ENCODE measurements at places on chromosomes 1 and 21. TPM values are rescaled to one million over a fixed set of nuclear protein-coding genes. Genes with fewer than 3 reads are reported as not detected.

GRCh38 chr1:15151377-15151806 lies 2.2 kb upstream of the TMEM51 start:
- no peaks in the 10 kb centered on the region for H3K36me3 ChIP-seq
- no peak overlapping the region for H3K4me3 ChIP-seq
- no peak overlapping the region for H3K27ac ChIP-seq
- no peaks in the 10 kb centered on the region for H3K4me1 ChIP-seq
- no peak for DNase-seq

The GUCA2B gene
- total RNA-seq: not detected

The KCNK1 gene
- 9.1 TPM for total RNA-seq

The CCDC185 gene
- total RNA-seq: not detected

DNA sequence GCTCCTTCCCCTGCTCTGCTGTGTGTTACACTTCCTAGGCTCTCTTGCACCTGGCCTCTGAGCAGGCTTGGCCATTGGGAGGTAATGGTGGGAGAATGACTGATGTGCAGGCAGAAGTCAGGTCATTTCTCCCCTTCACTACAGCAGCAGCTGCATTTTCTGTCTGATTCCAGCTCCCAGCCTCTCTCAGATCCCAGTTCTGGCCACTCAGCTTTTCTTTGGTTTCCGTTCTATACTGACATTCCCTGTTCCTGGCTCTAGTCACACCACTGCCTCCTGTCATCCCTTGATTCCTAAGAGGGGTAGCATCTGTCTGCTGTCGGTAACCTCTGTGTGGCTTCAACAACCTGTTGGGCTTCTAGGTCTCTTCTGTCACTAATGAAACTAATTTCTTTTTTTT lies 127.7 kb upstream of the HOOK1 start:
- H3K27ac ChIP-seq: no peak overlapping the region
- H3K36me3 ChIP-seq: no peaks in the 10 kb centered on the region
- no peak for DNase-seq
- H3K27me3 ChIP-seq: no peaks in the 10 kb centered on the region

The SYCP1 gene
- total RNA-seq: not detected

DNA sequence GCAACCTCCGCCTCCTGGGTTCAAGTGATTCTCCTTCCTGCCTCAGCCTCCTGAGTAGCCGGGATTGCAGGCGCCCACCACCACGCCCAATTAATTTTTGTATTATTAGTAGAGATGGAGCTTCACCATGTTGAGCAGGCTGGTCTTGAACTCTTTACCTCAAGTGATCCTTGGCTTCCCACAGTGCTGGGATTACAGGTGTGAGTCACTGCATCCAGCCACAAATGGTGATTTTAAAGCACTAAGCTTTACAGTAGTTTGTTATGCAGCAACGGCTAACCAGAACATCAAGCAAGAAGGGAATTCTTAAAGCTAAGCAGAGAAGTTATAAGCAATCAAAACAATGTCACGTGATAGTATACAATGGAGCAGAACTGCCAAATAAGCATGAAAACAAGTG lies 65.7 kb downstream of the NVL start:
- no peak overlapping the region for H3K27ac ChIP-seq
- H3K4me1 ChIP-seq: no peaks in the 10 kb centered on the region
- no peaks in the 10 kb centered on the region for H3K36me3 ChIP-seq
- DNase-seq: no peak

DNA sequence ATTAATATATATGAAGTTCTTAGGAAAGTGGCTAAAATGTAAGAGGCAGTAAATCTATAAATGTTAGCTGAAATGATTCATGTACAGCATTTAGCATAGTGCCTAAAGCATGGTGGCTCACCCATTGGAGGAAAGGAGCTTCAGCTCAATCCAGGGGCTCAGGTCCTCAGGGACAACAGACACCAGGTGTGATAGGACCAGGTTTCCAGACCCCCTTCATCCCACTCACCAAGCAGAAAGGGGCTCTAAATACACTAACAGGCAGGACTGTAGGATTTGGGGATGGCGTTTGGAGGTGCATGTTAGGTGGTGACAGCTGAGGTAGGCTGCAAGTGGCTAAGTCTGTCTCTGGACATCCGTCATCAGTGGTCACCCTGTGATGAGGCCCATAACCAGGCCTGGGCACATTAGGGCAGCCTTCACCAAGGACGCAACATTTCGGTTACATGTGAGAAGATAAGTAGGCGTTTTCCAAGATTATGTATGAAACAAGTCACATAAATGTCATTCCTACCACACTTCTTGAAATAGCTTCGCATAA lies 233.1 kb downstream of the C1orf94 start:
- DNase-seq: no peak
- H3K4me3 ChIP-seq: no peak overlapping the region
- no peaks in the 10 kb centered on the region for H3K36me3 ChIP-seq
- no peak overlapping the region for H3K27ac ChIP-seq
- H3K4me1 ChIP-seq: no peaks in the 10 kb centered on the region

DNA sequence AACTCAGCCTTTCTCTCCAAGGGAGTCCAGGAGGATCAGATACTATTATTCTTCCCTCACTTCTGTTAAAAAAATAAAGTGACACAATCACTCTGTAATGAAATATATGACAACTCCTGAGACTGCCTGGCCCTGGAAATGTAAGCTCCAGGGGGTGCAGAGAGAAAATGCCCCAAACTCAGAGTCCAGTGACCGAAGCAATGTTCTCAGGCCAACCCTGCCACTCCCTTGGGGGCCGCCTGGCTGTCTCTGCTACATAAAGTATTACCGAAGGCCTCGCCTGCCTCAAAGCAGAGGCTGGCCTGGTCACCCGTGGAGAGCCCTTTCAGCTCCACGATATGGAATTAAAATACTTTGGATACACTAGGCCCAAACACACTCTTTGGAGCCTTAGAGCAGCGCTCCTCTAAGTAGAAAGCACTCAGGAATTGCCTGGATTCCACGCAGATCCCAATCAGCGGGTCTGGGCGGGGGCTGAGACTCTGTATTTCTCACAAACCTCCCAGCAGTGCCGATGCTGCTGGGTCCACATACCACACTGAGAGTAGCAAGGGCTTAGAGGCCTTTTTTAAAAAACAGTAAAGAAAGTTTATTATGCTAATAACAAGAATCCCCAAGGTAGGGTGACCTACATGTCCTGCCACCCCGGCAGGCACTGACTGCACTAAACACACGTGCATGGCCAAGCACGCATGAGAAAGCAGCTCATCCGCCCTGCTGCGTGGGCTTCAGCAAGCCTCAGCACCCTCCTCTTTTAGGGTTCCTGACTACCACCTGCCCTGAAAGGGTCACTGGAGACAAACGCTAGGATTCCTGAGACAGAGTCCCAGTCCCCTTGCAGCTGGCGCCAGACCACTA lies 31.1 kb downstream of the TMCO4 start:
- H3K4me3 ChIP-seq: no peak overlapping the region
- no peak for DNase-seq
- H3K27ac ChIP-seq: no peak overlapping the region
- H3K36me3 ChIP-seq: no peaks in the 10 kb centered on the region

DNA sequence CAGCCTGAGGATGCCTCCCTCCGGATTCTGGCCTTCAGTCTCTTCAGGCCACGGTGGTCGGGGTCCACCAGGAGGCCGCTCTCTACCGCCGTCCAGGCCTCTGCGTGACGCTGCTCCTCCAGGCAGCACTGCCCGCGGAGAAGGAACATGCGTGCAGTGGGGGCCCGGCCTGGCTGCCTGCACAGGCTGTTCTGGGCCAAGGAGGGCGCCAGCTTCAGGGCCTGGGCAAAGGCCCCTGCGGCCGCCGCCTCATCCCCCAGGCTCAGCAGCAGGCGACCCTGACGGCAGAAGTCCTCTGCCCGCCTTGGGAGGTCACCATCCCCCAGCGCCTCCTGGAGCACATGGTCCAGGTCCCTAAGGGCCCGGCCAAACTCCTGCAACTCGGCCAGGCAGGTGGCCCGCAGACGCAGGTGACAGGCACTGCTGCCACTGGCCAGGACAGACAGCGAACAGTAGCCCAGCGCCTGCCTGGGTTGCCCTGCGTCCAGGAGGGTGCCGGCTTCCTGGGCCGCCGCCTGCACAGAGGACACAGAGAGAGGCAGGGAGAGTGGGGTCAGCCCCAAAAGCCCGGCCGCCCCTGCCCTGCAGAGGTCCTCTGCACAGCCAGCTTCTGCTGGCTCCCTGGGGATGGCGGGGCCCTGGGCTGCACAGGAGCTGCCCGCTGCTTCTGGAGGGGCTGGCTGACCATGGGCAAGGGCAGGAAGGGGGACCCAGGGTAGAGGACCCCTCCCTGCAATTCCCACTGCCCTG lies 8.7 kb upstream of the MMEL1 start:
- peak overlapping the region; percentile 100 for H3K4me3 ChIP-seq
- no peaks in the 10 kb centered on the region for H3K36me3 ChIP-seq
- peaks cover 11% of the 10 kb centered on the region for H3K4me1 ChIP-seq
- H3K27ac ChIP-seq: peak overlapping the region; percentile 94
- DNase-seq: peak; percentile 48

The FMN2 gene
- total RNA-seq: 3.3 TPM

DNA sequence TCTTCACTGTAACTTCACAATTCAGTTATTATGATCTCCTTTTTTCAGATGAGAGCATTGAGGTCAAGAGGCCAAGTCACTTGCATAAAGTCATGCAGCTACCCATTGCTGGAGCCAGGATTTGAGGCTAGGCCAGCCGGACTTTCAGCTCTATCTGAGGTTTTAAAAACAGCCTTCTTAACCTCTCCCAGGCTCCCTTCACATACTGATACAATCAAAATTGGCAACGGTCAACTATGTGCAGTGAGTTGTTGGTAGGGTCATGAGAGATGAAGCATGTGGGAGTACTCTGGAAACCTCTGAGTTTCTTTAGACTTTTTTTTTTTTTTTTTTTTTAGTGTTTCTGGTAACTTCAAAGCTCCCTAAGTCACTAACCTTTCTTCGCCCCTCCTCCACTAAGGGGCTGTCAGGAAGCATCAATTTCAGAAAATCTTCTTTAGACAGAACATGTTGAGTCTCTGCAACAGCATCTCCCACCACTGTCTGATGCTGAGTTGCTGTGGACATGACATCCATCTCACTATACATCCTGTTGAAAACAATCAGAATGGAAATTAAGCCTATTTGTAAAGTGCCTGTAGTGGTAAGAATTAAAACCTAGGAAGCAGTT lies 201.8 kb downstream of the SIPA1L2 start:
- DNase-seq: no peak
- H3K36me3 ChIP-seq: no peaks in the 10 kb centered on the region
- no peak overlapping the region for H3K27ac ChIP-seq
- H3K4me3 ChIP-seq: no peak overlapping the region
- H3K4me1 ChIP-seq: no peaks in the 10 kb centered on the region

GRCh38 chr1:152776361-152776760 lies 1.4 kb downstream of the LCE1F start:
- no peak overlapping the region for H3K4me3 ChIP-seq
- H3K36me3 ChIP-seq: peaks cover 3% of the 10 kb centered on the region
- no peaks in the 10 kb centered on the region for H3K27me3 ChIP-seq
- no peak overlapping the region for H3K27ac ChIP-seq
- no peak for DNase-seq

GRCh38 chr1:221573756-221574155 lies 168.1 kb downstream of the DUSP10 start:
- H3K4me3 ChIP-seq: no peak overlapping the region
- H3K27me3 ChIP-seq: no peaks in the 10 kb centered on the region
